Activated naive CD4-positive, alpha-beta T cell treated with Interleukin-2 at 50 U/mL for 16 hours (primary cell): ENCODE measurements at places on chromosomes 12 and 14.

DNA sequence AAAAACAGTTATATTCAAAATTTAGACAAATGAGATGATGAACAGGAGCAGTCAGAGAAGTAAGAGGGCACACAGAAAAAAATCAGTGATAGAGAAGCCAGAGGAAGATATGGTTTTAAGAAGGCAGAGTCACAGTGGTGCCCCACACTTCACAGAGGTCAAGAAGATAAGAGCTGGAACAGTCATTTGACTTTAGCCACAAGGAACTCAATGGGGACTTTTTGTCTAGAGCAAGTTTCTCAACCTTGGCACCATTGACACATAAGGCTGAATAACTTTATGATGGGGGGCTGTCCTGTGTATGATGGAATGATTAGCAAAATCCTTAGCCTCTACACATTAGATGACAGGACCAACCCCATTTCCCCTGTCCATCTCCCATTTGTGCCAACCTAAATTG lies 172.8 kb upstream of the PLEKHG7 start:
- no peak for DNase-seq

DNA sequence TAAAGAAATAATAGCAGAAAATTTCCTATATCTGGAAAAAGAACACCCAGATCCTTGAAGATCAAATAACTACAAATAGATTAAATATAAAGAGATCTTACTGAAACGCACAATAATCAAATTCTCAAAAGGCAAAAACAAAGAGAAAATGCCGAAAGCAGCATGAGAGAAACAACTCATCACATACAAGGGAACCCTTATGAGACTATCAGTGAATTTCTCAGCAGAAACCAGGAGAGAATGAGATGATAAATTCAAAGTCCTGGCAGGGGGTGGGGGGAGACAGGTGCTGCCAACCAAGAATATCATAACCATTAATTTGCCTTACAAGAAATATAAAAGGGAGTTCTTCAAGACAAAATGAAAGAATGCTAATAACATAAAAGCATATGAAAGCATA lies 73.7 kb downstream of the CEP128 start:
- no peak for DNase-seq

DNA sequence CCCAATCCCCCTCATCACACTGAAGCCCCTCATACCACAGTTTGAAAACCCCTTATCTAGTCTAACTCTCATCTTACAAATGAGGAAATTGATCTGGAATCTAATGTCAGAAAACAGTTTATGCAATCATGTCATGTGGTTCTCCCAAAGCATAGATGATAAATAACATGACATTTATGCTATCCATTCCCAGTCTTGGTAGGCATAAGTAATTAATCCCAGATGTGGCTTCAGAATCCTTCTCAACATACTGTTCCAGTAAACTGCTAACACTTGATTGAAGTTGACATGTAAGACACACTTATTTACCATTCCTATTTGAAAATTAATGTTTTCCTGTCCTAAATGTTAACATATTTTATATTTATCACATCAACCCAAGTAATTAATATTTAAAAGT lies 168.7 kb downstream of the GALC start:
- no peak for DNase-seq

DNA sequence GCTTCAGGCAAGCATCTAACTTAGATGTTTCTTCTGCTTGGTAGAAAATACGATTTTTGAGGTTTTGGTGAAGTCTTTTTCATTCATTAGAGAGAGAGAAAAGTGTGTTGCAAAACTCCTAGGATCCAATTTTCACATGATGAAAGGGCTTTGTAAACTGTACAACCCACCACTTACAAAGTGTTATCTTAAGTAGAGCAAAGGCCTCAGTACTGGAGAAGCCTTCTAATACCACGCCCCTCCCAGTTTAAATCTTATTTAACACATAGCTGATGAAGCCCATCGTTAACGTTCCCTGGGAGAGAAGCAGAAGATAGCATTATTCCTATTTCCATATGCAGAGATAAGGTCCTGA lies 869 bp downstream of the APOLD1 start:
- DNase-seq = no peak

- DNase-seq = no peak
Measured at GRCh38 chr12:105057174-105057573, 27.1 kb downstream of the ALDH1L2 start.

DNA sequence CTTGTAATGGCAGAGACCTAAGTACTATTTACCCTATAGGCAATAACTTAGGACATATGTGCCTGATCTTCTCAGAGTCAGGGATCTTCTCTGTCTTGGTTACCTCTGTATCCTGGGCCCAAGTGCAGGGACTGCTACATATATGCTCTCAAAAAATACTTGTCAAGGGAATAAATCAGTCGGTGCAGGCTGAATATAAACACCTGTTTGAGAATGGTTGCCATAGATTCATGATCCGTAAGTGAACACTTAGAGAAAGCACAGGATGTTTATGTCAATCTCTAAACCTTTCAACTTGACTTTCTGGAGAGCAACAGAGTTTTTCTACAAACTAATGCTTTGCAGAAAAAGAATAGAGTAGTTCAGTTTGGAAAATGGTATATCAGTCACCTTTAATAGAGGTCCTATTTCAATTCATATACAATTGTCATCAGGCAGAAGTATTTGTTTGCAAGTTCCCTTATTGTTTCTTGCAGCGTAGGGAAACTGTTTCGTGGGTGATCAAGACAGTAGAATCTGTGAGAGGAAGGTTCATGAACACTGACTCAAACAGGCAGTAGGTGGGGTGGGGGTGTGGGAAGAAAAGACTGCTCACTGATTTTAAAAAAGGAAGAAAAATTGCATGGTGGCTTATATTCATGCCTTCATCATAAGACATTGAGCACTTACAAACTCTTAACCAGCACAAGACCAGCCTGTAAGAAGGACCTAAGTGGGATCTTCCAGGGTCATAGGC lies 6.0 kb upstream of the UBE2N start:
- DNase-seq = no peak

- DNase-seq = no peak
Measured at GRCh38 chr12:51128919-51129318, 44.0 kb downstream of the TFCP2 start.

GRCh38 chr12:51777457-51777856 lies 71.1 kb downstream of the FIGNL2 start:
- DNase-seq = no peak

- DNase-seq = no peak
Measured at GRCh38 chr14:92759679-92760523, 11.5 kb upstream of the LGMN start.

DNA sequence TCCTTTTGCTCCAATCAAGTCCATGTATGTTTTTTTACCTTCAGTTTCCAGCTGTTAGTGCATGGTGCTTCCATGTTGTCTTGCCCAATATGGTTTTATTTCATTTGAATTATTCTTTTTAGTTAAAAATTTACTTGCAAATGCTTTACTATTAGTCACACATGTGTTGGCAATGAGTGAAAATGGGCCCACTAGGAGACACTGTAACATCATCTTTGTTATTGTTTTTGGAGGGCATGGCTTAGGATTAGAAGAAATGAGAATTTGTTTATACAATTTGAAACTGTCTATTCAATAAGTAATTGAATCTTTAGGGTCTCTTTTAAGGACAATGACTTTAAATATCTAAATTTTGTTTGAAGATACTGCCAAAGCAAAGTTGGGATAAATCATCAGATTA lies 133.7 kb downstream of the BRMS1L start:
- DNase-seq = no peak

- no peak for DNase-seq
Measured at GRCh38 chr12:31220061-31220460, 105.9 kb downstream of the SINHCAF start.

DNA sequence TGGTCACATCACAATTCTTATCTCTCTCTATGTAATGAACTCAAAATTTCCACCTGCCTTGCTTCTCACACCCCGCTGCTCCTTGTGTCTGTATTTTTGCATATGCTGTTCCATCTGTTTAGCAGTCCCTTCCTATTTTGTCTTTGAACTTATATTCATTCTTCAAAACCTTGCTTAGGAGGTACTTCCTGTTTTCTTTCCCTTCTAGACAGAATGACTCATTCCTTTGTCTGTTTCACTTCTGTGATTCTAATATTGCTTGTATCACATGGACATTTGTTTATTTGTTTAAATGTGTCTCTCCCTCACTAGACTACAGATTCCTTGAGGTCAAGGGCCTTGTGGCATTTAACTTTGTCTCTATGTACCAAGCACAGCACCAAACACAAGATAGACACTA lies 424.2 kb downstream of the ETNK1 start:
- no peak for DNase-seq

DNA sequence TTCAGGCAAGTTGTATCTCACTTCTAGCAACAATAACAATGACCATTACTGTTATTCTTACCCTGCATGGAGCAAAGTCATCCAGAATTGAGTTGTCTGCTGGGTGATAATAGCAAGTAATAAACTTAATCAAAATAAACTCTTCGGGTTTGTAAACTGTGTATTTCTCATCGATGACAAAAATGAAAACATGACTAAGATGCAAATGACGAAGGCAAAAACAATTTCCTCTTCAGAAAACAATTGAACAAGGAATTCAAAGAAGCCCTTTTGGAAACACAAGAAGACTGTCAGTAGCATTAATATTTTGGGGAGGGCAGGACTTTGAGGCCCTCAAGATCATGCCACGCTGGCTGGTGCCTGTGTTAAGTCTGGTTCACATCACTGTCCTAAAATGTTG lies 232.0 kb downstream of the BTG1 start:
- no peak for DNase-seq

DNA sequence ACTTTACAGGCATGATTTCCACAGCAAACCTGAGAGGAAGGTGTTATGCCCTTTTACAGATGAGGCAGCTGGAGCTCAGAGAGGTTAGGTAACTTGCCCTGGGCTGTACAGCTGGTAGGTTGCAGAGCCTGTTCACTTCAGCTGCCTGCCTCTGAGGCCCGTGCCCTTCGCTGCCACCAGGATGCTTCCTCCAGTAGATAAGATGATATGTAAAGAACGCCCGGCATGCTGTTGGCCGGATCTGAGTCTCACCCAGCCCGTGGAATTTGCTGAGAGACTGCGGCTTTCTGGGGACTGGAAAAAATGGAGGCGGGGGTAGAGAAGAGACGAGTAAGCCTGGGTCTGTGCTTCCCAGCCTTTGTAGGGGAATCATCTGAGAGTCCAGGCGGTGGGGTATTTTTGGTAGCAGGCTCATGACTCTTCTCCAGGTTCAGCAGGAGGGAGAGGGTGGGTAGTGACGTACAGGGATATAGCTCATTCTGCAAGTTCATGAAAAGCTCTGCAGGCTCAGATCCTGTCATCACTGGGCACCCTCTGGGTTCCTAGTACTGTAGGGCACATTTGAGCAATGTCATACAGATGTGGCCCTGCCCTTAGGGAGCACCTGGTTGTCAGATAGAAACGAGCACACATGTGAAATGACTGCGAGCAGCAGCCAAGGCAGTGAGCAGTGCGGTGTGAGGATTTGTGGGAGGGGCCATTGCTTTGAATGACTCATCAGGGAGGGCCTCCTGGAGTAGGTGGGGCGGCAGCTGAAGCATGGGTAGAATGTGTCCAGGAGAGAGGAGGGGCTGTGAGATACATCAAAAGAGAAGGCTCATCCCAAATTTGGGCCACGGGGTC lies 159.4 kb downstream of the TSPAN9 start:
- DNase-seq = no peak

DNA sequence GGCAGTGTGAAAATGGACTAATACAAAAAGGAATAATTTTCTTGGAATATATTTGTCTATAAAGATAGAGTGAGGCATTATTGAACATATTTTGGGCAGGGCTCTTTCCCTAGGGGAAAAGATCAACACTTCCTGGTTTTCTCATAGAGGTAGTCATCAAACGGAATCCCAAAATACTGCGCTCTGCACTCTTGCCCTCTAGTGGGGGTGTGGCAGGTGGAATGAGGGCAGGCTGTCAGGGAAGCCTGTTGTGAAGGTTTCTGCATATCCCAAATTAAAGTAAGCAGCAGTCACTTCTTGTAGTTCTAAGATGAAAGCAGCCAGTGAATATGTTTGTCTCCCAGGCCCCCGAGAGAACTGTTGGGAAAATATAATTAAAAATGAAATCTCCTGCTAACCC lies 666.8 kb upstream of the TMEM132C start:
- DNase-seq = no peak

DNA sequence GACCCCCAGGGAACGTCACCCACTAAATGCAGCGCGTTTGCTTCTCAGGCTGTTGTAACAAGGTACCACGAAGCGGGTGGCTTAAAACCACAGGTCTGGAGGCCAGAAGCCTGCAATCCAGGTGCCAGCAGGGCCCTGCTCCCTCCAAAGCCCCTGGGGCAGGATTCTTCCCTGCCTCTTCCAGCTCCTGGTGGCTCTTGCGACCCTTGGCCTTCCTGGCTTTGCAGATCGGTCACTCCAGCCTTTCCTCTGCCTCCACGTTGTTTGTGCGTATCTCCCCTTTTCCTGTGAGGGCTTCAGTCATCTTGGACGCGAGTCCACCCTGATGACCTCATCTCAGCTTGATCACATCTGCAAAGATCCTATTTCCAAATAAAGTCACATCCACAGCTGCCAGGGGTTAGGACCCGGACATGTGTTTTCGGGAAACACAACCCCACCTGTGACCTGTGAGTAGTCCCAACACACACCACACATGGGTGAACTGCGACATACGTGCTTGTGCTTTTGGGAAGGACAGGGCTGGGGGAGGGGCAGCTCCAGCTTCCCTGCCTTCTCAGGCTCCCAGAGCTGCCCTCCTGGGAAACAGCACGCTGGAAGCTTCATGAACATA lies 114.5 kb upstream of the NCOR2 start:
- DNase-seq = no peak

DNA sequence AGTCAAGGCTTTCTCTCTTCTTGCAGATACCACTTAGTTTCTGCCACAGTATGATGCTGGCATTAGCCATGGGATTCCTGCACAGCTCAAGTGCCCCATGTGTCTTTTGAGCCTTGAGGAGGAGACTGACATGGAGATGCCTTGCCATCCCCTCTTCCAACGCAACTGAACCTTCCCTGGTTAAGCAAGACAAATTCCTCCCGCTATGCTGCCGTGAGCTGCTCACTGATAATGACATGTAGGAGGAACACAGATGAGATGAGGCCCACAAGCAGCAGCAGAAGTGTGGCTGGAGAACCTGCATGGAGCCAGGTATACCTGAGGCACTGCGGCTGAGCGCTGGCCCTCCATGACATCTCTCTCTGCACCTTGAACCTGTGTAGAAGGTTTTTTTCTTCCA lies 15.4 kb upstream of the PPP1R1A start:
- no peak for DNase-seq

DNA sequence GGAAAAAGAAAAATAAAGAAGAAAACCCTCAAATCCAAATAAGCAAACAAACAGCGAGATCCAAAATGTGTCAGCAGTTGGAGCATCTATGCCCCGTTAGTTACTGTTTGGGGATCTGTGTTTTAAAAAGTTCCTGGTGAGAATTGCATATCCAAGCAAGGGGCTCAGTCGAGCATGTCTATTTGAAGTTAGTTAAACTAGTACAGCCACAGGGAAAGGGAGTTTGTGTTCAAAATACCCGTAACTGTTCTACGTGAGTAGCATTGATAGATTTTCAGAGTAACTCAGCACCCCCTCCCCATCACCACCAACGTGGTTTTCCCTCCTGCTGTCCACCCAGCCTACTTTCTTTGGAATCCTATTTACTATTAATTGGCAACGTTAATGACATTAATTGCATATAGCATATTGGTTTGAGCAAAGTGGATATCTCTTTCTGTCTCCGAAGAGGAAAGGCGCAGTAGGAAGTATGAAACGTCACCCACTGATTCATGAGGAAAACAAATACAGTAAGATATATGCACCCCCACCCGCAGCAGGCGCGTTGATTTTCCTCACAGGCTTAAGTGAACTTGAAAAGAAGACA lies 1.5 kb downstream of the NPAS3 start:
- no peak for DNase-seq
